Caki2 (cell line): ENCODE measurements at places on chromosomes 1 and 21. TPM values are rescaled to one million over a fixed set of nuclear protein-coding genes. Genes with fewer than 3 reads are reported as not detected.

Gene AK5
- total RNA-seq = 27.7 and 28.7 TPM in 2 replicates

Gene RHCE
- total RNA-seq = 0.68 TPM in 1 of 2 replicates, not detected in the other

- no peak for DNase-seq
Measured at GRCh38 chr21:43858806-43859648, 6.0 kb upstream of the AGPAT3 start.

Gene LCE1F
- not detected in 2 replicates for total RNA-seq

DNA sequence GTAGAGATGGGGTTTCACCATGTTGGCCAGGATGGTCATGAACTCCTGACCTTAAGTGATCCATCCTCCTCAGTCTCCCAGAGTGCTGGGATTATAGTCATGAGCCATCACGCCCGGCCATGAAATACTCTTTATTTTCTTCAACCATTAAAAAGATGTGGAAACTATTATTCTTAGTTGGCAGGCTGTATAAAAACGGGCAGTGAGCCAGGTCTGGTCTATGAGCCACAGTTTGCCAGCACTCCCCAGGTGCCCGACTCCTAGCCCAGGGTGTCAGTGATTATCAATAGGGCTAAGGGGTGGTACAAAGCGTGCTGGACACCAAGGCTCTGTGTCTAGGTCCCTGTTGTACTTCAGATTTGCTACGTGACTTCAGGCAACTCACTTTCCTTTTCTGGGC lies 3.7 kb upstream of the TMEM61 start:
- no peak for DNase-seq

GRCh38 chr1:117919376-117919775 lies 10.0 kb downstream of the GDAP2 start:
- DNase-seq = no peak

GRCh38 chr1:212514056-212514614 lies 81.4 kb downstream of the NENF start:
- peak; percentile 95 for DNase-seq

GRCh38 chr1:23423415-23424292 lies 894 bp downstream of the TCEA3 start:
- DNase-seq = no peak

Gene ORC1
- total RNA-seq = 13.3 and 18.0 TPM in 2 replicates

GRCh38 chr1:230194525-230194924 lies 127.5 kb downstream of the GALNT2 start:
- no peak for DNase-seq

Gene KCNAB2
- total RNA-seq = 2.0 and 6.6 TPM in 2 replicates

- DNase-seq = no peak
Measured at GRCh38 chr1:228216371-228217320, 8.8 kb downstream of the OBSCN start.

GRCh38 chr1:119550381-119550780 lies 43.4 kb downstream of the HSD3B1 start:
- no peak for DNase-seq

Gene SLC45A1
- total RNA-seq = 0.74 and 3.3 TPM in 2 replicates

Gene CELF3
- not detected in 2 replicates for total RNA-seq

- no peak for DNase-seq
Measured at GRCh38 chr1:198638894-198639635, at the start of gene PTPRC. Gene PTPRC (plus strand): TSS chr1:198639040. CDS start chr1:198639269, 229 bp downstream.

DNA sequence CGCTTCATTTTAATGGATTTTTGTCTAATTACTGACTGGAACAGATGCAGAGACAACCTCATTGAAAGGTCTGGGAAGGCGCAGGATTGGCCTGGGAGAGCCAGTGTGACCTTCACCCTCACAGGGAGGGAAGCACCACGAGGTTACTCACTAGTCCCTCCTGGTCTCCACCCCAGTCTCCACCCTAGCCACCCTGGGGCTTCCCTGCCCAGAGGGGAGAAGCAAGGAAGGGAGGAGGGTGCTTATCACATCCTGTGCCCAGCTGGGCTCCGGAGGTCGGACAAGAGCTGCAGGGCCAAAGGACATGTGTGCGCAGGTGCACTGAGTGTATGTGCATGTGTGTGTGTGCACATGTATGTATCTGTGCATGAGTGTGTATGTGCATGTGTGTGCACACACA lies 220.1 kb upstream of the VAMP3 start:
- DNase-seq = peak; percentile 41

GRCh38 chr1:37069406-37069805 lies 35.1 kb upstream of the GRIK3 start:
- DNase-seq = no peak

- DNase-seq = no peak
Measured at GRCh38 chr1:192303029-192303428, 13.8 kb upstream of the RGS21 start.
